Fibroblast of skin of right biceps (primary cell): ENCODE measurements at places on chromosomes 1 and 21.

GRCh38 chr1:25735956-25736529 is 64.0 kb upstream of the SELENON start:
- DNase-seq = no peak

DNA sequence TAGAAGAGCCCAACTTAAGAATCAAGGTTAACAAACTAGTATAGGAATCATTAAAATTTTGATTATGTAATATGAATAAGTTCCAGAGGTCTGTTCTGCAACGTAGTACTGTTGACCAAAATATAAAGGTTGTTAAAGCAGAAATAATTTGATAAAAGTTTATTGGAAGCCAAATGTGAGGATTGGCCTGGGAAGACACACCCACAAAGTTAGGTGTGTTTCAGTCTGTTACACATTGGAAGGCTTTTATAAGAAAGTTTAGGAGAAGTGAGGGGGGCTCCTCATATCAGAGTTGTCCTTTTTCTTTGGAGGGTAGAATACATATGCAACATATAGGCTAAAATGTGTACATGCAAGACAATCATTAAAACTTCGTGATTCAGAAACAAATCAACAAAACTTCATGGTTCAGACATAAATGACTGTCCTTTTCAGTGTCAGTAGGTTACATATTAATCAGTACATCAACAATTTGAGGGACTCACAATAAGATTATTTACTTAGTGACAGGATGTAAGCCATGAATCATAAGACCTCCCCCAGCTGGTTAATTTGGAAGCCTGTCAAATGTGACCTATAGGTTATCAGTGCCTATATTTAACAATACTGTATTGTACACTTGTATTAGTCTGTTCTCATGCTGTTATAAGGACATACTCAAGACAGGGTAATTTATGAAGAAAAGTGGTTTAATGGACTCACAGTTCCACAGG is 245.0 kb upstream of the B3GALT2 start:
- no peak for DNase-seq

GRCh38 chr21:32413015-32413504 is 554 bp downstream of the EVA1C start:
- no peak for DNase-seq

DNA sequence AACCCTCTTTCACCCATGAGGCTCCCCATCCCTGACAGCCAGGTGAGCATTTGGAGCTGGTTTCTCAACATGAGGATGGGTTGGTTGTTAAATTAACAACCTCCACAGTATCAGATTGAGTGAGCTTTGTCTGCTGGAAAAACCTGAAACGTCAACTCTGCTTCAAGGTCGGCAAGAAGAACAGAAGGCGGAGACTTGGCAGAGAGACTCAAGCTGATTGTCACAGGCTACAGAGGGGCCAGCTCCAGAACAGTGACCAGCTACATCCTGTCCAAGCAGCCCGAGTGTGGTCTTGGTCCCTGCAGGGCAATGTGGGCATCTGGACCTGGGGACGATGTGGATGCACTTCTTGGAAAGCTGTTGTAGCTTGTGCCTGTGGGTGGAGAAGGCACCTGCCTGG is 36.6 kb upstream of the TMEM51 start:
- DNase-seq = no peak

DNA sequence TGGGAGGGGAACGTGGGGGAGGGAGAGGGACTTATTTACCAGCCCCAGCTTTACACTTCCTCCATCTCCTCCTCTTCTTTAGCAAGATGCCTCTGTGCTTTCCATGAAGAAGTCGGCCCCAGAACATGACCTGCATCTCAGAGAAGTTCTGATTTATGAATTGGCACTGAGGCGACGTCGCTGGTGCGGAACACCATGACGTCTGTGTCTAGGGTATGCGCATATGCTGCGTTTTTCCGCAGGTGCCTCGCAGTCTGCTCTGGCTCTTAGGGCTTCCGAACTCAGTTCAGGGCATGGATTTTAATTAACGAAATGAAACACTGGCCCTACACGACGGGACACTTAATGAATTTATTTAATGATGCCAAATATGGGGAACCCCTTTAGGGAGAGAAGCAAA is 510.3 kb downstream of the SMYD3 start:
- DNase-seq = peak; percentile 23
